ENCODE measurements at places on chromosomes 3 and 15.

DNA sequence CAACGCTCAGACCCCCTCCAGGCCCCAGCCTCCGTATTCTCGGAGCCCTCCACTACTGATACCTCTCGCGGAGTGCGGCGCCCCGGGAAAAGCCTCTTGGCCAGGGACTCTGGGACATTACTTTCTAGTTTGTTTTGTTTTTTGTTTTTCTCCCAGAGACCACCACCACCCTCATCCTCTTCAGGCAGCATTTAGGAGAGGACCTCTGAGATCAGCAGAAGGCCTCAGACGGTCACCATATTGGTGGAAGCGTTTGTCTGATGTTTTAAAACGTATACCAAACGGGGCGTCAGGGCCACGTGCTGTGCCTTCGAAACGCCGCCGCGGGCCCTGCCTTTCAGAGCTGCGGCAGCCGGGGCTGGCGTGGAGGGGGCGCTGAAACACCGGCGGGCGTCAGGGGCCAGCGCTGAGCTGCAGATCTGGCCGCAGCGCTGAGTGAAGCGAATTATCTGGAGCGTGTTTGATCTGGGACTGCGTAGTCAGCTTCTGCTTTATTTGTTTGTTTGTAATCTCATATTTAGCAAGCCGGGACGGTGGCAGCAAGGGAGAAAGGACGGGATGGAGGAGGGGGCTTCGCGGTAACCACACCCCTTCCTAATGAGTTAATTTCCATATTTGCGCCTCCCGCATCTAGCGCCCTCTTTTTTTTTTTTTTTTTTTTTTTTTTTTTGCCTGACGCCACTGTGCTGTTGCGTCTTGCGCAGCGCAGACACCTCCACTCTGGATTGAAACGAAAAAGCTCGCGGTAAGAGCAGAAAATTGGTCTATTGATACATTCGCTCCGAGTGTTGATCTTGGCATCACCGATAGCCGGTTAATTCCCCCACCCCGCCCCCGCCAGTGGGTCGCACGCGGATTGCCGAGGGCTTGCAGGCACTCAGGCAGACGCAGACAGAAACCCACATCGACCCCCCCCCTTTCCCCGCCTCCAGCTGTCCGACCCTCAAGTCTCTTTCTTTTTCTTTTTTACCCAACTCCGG is 14.9 kb downstream of the SOX2 start:
- peak; percentile 63 for DNase-seq

DNA sequence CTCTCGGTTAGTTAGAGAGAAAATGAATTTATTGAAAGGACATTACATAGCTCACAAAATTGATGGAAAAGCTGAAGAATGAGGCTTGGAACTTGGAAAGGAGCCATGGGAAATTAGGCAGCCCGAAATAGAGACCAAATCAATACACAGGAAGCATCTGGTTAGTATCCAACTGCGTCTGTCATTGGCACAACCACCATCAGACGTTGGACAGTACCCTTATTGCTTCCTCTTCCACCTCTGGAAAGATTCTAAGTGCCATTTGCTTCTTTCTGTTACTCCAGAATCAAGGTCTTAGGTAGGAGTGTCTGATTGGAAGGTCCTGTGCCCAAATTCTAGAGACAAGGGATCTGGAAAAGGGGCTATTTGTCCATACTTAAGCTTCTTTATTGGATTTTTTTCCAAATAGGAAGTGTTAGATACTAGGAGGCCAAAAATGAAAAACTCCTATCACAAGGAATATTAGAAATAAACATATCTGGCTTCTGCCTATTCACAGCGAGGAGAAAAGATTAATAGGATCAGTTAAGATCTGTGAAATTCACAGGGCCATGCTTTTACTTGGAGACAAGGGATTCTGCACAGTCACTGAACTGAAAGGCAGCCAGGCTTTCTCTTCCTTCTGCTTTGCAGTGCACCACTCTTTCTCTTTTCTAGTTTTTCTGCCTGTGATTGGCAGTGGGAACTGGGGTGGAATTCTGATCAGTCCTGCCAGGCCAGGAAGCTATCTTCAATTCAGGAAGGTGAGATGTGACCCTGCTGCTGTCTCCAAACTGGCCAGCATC is 10.7 kb upstream of the HACD2 start:
- DNase-seq: no peak

DNA sequence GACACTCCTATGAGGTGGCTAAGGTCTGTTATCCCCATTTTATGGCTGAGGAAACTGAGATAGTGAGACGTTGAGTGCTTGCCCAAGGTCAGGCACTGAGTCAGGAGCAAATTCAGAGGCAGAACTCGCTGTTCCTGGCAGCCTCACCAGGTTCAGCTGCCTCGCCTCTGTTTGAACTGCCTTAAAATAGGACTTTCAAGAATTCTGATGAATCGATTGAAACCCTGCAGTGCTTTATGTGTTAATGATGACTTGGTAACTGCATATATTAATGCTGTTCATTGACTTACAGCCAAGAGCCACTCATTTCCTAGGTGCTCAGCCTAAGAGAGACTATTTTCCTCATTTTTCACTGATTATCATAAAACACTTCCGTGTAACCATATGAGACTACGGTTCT is 79.5 kb upstream of the BHLHE40 start:
- DNase-seq: peak; percentile 16

DNA sequence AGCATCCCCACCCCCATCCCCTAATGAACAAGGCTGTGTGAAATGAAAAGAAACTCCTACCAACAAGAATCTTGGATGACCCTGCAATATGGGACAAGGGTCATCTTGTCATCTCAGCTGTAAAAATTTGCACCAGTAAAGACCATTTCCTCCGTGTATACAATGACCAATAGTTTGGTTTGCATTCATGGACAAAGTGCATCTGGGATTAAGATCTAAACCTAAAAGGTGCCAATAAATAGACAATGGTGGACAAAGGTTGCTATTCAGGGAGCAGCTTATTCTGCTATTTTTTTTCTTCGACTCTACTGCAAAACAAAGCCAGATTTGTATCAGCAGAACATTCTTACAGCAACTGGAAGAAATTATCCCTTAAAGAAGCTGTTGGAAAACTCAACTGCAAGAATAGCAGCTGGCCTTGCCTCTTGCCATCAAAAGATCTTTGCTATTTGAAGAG is 8.0 kb downstream of the MGLL start:
- DNase-seq: no peak

GRCh38 chr15:66008940-66009562 is 139.8 kb downstream of the RAB11A start:
- no peak for DNase-seq

GRCh38 chr3:30742796-30743619 is 136.6 kb downstream of the TGFBR2 start:
- no peak for DNase-seq

DNA sequence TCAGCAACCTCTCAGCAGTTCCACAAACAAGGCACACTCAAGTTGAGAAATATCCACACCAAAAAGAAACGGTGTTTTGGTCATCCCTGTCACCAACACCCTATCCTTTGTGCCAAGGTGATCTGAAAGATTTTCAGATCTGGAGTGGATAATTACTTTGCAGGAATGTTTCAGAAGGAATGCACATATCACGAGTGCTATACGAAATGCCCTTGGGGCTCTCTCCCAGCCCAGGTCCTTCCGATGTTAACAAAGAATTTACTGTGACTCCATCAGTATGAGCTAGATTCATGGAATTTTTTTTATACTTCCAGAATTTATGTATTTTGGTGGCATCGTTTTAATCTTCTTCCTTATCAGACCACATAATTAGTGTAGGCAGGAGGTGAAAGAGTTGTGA is 105.0 kb downstream of the GRM7 start:
- no peak for DNase-seq

DNA sequence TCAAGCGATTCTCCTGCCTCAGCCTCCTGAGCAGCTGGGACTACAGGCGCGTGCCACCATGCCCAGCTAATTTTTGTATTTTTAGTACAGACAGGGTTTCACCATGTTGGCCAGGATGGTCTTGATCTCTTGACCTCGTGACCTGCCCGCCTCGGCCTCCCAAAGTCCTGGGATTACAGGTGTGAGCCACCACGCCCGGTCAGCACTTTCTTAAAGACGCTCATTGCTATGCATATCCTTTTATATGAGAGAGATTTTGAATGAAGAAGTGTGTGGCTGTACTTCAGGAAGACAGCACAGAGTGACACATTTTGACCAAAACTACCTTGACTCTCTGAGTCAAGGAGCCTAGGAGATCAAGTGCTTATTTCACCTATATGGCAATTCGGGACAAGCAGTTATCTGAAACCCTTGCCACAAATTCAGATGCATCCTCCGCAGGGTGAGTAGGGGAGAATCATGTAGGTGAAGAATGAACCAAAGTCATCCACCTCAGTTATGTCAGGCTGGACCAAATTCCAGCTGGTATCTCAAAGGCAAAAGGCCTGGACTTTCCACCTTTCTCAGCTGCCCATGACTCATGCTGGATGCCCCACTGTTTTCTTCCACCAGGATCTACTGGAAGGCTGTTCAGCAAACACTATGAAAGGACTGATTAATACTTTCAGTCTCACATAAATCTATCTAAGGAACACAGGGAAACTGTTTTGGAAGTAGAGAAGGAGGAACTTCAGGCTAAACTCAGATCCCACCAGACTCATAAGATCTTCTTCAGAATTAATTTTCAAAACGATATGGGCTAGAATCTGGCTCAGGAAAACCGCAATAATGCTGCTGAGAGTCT is 31.9 kb downstream of the SUSD5 start:
- DNase-seq: no peak

- no peak for DNase-seq
Observed at GRCh38 chr3:136750897-136751315, 1.3 kb downstream of the STAG1 start.

- peak; percentile 55 for DNase-seq
Observed at GRCh38 chr3:10702961-10703740, 112.9 kb upstream of the SLC6A11 start.

- no peak for DNase-seq
Observed at GRCh38 chr3:143482106-143483088, 362.8 kb downstream of the CHST2 start.

- DNase-seq: no peak
Observed at GRCh38 chr3:48492461-48493202, 11.3 kb downstream of the SHISA5 start.

DNA sequence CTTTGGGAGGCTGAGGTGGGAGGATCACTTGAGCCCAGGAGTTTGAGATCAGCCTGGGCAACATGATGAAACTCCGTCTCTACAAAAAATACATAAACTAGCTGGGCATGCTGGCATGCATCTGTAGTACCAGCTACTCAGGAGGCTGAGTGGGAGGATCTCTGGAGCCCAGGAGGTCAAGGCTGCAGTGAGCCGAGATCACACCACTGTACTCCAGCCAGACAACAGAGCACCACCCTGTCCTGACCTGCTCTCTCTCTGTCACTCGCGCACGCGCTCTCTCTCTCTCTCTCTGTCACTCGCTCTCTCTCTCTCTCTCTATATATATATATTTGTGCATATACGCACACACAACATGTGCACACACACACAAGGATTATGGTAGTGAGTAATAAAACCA is 61.8 kb downstream of the IL16 start:
- no peak for DNase-seq

DNA sequence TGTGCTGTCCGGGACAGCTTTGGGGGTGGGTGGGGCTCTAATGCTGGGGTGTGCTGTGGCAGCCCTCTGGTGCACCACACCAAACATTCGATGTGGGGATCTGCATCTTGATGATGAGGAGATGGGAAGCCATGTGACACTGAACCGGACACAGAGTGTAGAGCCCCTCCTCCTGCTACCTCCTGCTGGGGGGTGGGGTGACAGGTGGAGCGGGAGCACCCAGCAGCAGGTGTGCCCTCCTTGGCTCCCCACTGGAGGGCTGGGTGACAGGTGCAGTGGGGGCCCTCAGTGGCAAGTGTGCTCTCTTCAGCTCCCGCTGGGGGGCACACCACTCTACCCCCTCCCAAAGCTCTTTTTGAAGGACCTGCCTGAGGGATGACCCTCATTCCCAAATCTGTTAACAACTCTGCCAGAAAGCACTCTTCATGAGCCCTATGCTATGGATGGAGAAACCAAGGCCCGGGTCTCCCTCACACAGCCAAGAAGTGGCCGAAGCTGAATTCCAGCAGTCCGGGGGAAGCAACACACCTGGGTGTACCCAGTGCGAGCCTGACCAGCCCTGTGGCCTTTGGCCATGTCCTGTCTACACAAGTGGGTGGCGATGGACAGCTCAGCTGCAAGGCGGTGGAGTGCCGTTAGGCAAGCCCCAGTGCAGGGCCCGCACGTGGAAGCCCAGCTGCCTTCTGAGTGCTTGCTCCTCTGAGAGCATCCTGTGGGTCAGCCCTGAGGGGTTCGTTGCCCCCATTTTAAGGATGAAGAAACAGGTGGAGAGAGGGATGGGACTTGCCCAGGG is 609 bp upstream of the UROC1 start:
- DNase-seq: no peak

- no peak for DNase-seq
Observed at GRCh38 chr3:16216373-16216935, 42.0 kb downstream of the GALNT15 start.

DNA sequence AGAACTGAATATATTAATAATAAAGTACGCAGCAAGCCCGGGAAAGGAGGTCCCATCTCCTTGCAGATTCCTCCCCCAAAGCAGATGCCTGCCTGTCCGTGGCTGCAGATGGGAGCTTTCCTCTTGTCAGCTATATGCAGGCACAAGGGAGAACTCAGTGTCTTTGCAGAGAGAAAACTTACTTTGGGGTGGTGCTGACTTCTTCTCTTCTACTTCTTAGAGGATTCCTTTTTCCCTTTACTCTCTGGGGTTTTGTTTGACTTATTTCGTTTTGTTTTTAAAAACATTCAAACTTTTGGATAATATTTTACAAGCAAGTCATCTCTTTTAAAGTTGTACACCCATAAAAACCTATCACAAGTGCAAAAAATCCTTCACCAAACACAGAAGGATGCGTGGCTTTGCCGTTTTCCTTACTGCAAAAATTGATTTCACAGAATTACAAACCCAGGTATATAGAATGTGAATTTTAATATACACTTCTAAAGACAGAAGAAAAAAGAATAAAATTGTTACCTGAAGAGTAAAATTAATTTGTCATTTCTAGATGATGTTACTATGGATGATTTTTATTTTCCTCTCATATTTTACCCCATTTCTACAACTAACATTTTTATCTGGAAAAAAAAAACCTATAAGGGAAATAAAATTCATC is 65.3 kb upstream of the IGF1R start:
- no peak for DNase-seq

Measured in nucleus accumbens (tissue), 56 donors.